ENCODE measurements at places on chromosomes 6 and 20.
A peak's percentile ranks its signal among the peaks of the same experiment; 100 is the strongest.

DNA sequence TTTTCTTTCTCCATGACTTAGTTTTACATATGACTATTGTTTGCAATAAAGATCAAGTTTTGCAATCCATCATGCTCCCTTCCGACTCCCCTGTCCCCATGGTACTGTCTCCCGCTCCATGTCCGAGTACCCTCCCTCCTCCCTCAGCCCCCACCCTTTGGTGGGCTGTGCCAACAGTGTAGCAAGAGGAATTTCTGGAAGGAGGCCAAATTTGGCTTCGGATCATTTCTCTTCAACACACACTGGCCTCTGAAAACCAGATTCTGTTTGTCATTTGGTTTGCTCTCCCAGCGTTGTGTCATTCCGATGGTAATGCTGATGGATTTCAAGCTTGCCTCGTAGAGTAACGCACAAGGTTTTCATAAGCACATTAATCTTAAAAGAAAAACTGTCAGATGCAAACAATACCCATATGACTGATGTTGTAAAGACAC is 22.9 kb upstream of the PAX1 start:
- DNase-seq, result no peak

DNA sequence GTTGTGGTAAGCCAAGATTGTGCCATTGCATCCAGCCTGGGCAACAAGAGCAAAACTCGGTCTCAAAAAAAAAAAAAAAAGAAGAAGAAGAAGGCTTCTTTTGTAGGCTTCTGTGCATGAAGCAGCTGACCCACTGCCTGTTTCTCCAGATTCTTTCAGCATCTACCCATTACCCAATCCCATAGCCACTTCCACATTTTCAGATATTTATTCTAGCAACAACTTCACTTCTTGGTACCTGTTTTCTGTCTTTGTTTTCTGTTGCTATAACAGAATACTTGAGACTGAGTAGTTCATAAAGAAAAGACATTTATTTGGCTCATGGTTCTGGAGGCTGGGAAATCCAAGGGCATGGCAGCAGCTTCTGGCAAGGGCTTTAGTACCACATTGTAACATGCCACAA is 95.3 kb upstream of the SGK1 start:
- DNase-seq, result no peak

GRCh38 chr20:37475252-37475651 is 45.8 kb upstream of the NNAT start:
- DNase-seq, result no peak

- no peak for DNase-seq
Observed at GRCh38 chr6:144123421-144123820, 26.9 kb upstream of the STX11 start.

DNA sequence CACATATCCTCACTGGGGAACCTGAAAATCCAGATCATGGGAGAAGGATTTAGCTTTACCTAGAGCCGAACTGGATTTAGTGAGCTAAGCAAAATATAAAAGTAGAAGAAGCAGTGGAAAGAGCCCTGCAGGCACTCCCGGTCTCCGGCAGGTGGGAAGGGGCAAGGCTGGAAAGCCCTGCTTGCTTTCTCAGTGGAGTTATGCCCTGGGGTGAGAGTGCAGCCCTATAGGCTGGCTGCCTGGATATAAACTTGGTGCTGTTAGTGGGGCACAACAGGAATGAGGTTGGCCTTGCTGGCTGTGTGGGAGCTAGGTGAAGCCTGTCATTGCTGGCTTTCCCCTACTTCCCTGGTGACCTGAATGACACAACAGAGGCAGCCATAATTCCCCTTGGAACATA is 122.0 kb downstream of the CDK19 start:
- DNase-seq, result no peak

DNA sequence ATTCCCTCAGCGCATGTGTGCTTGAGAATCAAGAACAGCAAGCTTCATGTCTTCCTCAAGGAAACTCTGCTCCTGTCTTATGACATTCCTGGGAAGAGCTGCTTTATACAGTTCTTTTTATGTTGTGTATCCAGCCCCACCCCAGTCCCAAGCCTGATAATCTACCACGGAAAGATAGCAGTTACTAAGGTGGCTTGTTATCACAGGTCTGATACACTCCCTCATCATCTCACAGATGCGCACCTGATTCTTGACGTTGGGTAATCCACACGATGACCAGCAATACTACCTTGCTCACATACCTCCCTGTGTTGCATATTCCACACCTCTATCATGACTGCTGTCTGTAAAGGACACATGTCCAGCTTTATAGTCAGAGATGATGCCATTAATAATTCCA is 3.2 kb downstream of the NHLRC1 start:
- no peak for DNase-seq

- DNase-seq, result peak; percentile 17
Observed at GRCh38 chr20:43824309-43825050, 90.2 kb upstream of the TOX2 start.

DNA sequence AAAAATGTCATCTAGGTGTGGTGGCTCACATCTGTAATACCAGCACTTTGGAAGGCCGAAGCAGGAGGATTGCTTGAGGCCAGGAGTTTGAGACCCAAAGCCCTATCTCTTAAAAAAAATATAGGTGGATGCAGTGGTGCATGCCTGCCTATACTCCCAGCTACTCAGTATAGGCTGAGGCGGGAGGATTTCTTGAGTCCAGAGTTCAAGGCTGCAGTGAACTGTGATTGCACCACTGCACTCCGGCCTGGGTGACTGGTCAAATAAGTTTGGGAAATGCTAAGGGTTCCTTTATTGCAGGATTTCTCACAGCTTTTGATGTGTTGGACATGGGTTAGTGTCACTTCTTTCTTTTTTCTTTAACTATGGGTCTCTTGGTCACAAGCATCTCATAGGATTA is 261.3 kb downstream of the PLCB1 start:
- DNase-seq, result no peak

- no peak for DNase-seq
Observed at GRCh38 chr20:51473256-51473655, 69.3 kb downstream of the NFATC2 start.

GRCh38 chr6:34993213-34993612 is 104.2 kb downstream of the ANKS1A start:
- no peak for DNase-seq

DNA sequence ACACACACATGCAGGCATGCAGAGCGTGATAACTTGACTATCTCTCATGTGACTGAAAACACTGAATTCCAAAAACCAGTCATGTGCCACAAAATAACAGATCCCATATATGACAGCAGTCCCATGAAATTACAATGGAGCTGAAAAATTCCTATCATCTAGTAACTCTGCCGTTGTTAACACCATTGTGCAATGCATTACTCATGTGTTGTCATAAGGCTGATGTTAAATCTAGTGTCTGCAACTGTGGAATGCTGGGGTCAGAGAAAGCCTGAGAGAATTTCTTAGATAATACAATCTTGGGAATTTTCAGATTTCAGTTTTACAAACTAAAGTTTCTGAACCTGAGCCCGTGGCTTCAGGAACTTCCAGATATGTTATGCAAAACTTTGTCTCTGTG is 70.2 kb downstream of the LYRM4 start:
- no peak for DNase-seq

- no peak for DNase-seq
Observed at GRCh38 chr6:102313699-102314098, 920.2 kb downstream of the GRIK2 start.

DNA sequence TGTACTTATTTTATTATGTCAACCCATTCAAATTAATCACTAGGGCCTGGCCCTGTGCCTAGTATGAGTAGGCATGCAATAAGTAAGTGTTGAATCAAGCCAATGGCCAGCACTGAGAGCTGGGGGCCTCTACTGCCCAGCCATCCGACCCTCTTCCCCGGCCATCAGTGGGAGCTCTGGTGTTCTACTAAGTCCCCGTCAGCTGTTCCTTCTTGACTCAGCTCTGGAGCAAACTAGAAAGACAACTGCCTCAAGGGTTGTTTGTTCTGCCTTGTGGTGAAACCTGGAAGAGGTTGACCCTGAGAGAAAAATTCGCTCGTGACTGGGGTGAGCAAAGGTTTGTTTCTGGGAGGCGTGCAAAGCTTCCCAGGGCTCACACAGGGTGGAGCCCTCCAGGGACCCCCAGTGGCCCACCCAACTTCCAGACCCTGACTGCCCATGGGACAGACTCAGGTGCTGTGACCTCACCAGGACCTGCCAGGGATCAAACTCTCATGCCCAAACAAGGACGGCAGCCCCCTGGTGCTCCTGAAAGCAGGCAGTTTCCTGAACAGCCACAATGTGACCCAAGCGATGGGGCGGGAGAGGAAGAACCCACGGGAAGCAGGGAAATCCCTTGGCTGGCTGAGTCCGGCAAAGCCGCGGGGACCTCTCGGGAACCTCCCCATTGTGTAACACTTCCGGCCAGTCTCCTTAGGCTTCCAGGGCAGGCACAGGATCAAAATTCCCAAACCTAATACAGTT is 50.4 kb downstream of the BANF2 start:
- no peak for DNase-seq

DNA sequence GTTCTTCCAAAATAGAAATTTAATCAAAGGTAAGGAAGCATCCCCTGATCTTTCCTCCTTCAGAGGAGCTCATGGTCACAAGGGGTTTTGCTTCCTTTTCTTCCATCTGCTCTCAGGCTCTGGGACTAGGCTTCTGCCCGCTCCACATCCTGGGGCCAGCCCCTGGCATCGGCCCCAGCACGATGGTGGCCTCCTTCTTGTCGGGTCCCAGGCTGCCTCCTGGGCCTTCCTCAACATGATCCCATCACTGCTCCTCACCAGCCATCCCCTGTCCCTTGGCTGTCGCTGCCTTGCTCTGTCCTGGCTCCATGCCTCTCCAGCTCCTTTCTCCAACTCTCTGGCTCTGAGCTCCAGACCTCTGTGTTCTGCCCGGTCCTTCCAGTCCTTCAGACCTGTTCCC is 4.1 kb downstream of the PHACTR3 start:
- no peak for DNase-seq

GRCh38 chr6:159819932-159820640 is 20.0 kb downstream of the PNLDC1 start:
- no peak for DNase-seq

Data from left lung (tissue), 14 donors.